PC-3 (cell line): ENCODE measurements at places on chromosomes 7 and 10.
A peak's percentile ranks its signal among the peaks of the same experiment; 100 is the strongest.

DNA sequence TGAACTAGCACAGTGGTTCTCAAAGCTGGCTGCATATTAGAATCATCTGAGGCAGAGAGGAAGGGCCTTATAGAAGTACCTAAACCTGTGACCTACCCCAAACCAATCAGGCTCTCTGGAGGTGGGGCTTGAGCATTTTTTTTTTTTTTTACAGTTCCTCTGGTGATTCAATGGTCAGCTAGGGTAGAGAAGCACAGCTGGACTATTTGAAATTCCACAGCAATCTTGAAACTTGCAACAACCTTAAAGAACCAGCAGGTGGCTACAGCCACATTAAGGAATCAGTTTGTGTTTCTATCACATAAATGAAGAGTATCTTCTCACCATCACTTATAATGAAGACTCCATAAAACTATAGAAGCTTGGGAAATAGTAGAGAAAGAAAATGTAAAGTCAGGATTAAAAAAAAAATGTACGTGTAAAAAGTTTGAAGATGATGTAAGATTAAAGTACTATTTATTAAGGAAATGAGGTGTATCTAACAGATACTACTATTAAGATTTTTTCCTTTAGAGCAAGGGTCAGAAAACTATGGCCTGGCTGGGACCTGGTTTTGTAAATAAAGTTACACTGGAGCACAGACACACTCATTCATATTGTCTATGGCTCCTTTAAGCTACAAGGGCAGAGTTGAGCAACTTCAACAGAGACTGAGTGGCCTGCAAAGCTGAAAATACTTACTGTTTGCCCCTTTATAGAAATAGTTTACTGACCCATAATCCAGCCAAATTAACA lies 3.8 kb downstream of the RTKN2 start:
- peaks cover 45% of the 10 kb centered on the region for H3K4me1 ChIP-seq
- H3K27me3 ChIP-seq: no peaks in the 10 kb centered on the region
- H3K4me3 ChIP-seq: peak overlapping the region; percentile 75; the same call in 1 of the 2 replicates
- H3K27ac ChIP-seq: peak overlapping the region; percentile 15

DNA sequence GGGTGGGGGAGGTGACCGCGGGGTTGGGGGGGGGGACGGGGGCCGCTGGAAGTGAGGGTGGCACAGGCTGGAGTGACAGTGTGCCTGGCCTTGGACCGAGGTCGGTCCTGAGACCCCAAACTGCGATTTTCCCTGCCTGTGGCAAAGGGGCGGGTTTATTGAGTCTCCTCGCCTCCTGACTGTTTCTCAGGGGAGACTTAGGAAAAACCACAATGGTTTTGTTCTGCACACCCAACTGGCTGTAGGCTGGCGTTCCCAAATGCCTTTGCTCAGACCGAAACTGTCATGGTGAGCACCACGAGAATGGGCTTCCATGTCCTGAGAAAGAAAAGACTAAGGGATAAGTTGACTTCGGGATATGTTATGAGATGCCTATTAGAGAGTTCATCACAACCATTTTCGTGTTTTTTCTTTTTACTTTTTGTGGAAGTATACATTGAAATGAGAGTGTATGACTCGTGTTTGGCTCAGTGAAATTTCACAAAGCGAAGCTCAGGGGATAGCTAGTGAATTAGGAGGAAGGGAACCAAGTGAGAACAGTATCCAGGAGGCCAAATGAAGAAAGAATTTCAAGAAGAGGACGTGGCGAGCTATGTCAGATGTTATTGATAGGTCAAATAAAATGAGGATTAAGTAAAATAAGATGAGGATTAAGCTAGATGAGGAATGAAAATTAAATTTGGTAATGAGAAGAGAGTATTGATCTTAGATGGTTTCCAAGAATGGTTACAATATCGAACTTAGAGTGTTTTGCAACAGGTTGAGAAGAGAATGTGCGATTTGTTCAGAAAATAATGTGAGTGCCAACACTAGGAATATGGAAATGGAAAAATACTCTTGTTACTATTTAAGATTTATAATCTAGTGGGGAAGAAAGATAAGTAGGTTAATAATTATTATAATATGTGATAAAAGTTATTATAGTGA lies 918 bp downstream of the NET1 start:
- no peaks in the 10 kb centered on the region for H3K27me3 ChIP-seq
- H3K4me1 ChIP-seq: peaks cover 5% of the 10 kb centered on the region; the same call in 1 of the 2 replicates
- H3K4me3 ChIP-seq: peak overlapping the region; percentile 79
- DNase-seq: peak; percentile 20
- no peak overlapping the region for H3K27ac ChIP-seq

- H3K27ac ChIP-seq: no peak overlapping the region
- H3K4me1 ChIP-seq: peaks cover 6% of the 10 kb centered on the region
- no peak overlapping the region for H3K4me3 ChIP-seq
These were observed 1.8 kb upstream of the CLDN15 start for GRCh38 chr7:101239191-101239950.

GRCh38 chr10:72061491-72061890 lies 26.9 kb downstream of the SPOCK2 start:
- no peak overlapping the region for H3K27ac ChIP-seq
- H3K36me3 ChIP-seq: no peaks in the 10 kb centered on the region
- no peak overlapping the region for H3K4me3 ChIP-seq
- peaks cover 8% of the 10 kb centered on the region for H3K4me1 ChIP-seq

DNA sequence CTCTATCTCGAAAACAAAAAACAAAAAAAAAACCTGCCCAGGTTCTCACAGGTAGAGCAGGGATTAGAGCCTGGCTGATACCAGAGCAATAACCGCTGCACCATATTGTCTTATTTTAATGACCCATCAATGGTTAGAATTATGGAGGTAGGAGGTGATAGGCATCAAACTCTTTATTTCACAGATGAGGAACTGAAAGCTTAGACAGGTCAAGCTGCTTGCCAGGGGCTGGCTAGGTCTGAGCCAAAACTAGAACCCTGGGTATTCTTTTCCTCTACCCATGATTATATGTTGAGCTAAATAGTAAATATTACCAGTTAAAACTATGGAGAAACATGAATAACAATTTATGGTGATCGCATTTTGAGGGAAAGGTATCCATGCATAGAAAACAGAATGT lies 2.0 kb upstream of the PPP1R3C start:
- DNase-seq: no peak
- H3K27ac ChIP-seq: no peak overlapping the region
- no peaks in the 10 kb centered on the region for H3K4me1 ChIP-seq
- H3K27me3 ChIP-seq: no peaks in the 10 kb centered on the region
- no peak overlapping the region for H3K4me3 ChIP-seq
- H3K36me3 ChIP-seq: no peaks in the 10 kb centered on the region

DNA sequence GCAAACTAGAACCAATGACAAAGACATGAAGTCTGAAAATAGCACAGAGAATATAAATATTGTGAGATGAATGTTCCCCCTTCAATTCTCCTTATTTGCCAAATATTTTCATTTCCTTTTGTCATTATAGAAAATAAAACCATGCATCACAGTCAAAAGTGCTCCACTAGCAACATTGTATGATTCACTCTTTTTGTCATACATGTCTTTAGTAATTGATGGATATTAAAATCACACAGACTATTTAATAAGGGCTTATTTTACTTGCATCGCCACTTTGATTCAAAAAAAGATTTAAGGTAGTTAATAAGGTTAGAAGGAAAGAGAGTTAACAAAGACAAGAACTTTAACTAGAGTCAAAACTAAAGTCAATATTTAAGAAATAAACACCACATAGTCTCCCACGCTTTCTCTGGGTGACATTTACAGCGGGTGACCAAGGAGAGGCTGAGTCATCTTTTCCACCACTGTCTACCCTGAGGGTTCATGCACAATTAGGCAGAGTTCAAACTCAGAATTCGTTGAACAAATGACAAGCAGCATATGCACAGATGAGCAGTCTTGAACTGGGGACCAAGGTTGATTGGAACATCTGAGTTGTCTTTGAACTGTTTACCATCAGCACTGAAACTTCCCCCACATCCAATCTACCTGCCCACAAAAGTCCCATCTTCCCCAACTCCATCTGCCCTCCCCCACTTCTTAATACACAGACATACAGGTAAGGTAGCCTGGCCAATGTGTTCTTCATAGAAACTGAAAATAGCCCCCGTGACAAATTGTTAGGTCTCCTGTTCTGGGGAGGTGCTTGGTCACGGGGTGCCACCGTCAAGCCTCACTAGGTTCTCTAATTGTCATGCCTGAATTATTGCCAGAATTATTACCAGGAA lies 42.5 kb downstream of the C7orf25 start:
- peaks cover 14% of the 10 kb centered on the region for H3K4me1 ChIP-seq
- peak overlapping the region; percentile 12 for H3K27ac ChIP-seq
- H3K4me3 ChIP-seq: no peak overlapping the region

DNA sequence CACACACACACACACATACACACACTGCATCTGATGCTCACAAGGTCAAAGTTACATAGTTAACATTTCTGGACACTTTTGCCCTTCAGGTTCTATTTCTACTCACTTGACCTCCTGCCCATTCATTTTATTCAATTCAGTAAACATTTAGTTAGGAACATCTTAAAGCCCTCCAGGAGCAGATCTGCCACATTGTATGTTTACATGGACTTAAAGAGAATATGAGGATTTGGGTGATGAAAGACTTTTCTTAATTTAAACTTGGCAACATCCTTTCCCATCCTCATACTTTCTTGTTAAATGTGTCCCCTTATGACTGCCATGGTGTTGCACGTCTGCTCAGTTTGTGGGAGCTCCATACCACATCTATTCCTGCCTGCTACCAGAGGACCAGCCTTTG lies 322.8 kb upstream of the BMPER start:
- H3K27me3 ChIP-seq: no peaks in the 10 kb centered on the region
- H3K36me3 ChIP-seq: no peaks in the 10 kb centered on the region
- no peak for DNase-seq
- H3K4me1 ChIP-seq: peaks cover 11% of the 10 kb centered on the region

DNA sequence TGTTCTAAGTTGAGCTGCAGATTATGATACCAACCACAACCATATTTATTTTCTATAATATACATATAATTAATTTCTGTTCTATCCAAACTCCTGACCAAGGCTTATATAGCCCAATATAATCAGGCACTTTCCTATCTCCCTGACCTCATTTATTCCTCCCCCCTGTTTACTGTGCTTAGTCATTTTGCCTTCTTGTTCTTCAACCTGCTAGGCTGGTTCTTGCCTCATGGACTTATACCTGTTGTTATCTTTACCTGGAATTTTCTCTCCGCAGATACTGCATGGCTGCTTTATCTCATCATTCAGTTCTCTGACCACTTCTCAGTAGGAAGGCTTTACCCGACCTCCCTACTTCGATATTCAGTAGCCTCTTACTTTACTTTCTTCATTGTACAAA lies 24.9 kb upstream of the FAM3C start:
- H3K36me3 ChIP-seq: no peaks in the 10 kb centered on the region
- no peaks in the 10 kb centered on the region for H3K27me3 ChIP-seq
- DNase-seq: peak; percentile 80
- peak overlapping the region; percentile 37 for H3K27ac ChIP-seq
- no peak overlapping the region for H3K4me3 ChIP-seq

DNA sequence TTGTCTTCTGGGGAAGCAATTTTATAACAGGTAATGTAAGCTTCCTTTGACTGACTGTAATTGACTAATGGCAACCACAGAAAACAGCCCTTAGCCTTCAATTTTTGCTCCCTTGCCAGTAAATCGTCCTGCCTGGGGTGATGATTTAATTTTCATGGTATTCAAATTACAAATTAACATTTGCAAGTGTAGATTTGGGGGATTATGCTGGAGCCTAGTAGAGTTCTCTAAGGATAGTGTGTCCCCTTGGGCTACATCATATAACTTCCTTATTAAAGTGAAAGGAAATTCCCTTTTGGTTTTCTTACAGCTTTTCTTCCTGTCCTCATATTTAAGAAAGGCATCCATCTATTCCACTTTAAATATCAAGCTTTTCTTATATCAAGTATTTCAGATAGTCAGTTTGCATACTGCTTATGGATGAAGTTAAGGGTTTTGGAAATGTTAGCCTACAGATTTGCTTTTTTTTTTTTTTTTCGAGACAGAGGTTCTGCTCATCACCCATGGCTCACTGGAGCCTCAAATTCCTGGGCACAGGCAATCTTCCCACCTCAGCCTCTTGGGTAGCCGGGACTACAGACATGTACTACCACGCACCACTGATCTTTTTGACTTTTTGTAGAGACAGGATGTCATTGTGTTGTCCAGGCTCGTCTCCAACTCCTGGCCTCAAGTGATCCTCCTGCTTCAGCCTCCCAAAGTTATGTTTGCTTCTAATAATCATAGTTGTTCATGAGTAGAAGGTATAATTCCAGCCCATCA lies 35.9 kb upstream of the HDAC9 start:
- H3K27ac ChIP-seq: no peak overlapping the region
- H3K4me3 ChIP-seq: no peak overlapping the region
- H3K36me3 ChIP-seq: no peaks in the 10 kb centered on the region
- no peaks in the 10 kb centered on the region for H3K27me3 ChIP-seq

GRCh38 chr7:147915781-147916180 lies 674.8 kb upstream of the C7orf33 start:
- peak; percentile 15 for DNase-seq
- no peaks in the 10 kb centered on the region for H3K36me3 ChIP-seq
- no peaks in the 10 kb centered on the region for H3K4me1 ChIP-seq
- no peaks in the 10 kb centered on the region for H3K27me3 ChIP-seq
- H3K27ac ChIP-seq: no peak overlapping the region

DNA sequence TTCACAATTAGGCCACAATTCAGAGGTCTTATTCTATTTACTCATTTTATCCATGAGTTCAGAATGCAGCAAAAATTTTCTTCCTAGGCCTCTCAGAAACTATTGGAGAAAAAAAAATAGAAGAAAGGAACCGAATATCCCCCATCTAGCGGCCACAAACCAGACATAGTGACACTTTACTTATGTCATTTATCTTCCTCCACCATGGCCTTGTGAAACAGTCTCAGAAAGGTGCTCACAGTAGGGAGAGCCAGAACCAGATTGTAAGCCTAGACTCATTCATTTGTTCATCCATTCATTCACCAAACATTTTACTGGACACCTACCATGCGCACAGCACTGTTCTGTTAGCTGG lies 16.0 kb downstream of the CREB3L2 start:
- H3K27me3 ChIP-seq: no peaks in the 10 kb centered on the region

GRCh38 chr7:4831723-4832495 lies 29.9 kb downstream of the PAPOLB start:
- H3K27me3 ChIP-seq: no peaks in the 10 kb centered on the region
- H3K36me3 ChIP-seq: no peaks in the 10 kb centered on the region
- H3K4me3 ChIP-seq: no peak overlapping the region
- no peaks in the 10 kb centered on the region for H3K4me1 ChIP-seq

- no peak overlapping the region for H3K27ac ChIP-seq
- no peak for DNase-seq
- no peaks in the 10 kb centered on the region for H3K27me3 ChIP-seq
- H3K4me3 ChIP-seq: no peak overlapping the region
- no peaks in the 10 kb centered on the region for H3K36me3 ChIP-seq
- peaks cover 6% of the 10 kb centered on the region; the same call in 1 of the 2 replicates for H3K4me1 ChIP-seq
These were observed 87.4 kb upstream of the ZMIZ1 start for GRCh38 chr10:78981257-78981969.

- no peaks in the 10 kb centered on the region for H3K36me3 ChIP-seq
- DNase-seq: no peak
These were observed 41.8 kb upstream of the TMEM273 start for GRCh38 chr10:49230004-49230403.

DNA sequence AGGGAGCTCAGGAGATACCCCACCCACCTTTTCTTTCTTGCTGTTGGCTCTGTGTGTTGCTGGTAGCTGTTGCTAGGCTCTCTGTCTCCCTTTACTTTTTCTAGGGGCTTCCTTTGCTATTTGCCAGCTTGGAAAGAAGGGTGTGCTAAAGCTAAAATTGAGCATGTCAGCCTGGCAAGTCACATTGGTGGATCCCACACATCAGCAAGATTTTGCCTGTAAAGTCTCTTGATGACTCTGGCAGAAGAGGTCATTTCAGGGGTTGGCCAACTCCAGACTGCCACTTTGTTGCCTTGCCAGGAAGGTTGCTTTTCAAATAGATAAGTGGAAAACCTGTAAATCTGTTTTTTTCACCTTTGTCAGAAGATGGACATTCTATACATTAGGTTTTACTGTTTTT lies 9.9 kb downstream of the CCNY start:
- no peaks in the 10 kb centered on the region for H3K27me3 ChIP-seq
- DNase-seq: no peak
- H3K36me3 ChIP-seq: no peaks in the 10 kb centered on the region; the same call in 1 of the 2 replicates
- H3K4me1 ChIP-seq: no peaks in the 10 kb centered on the region
